ENCODE measurements at places on chromosomes 11 and 22.

GRCh38 chr11:19447150-19447566, 206.4 kb upstream of the E2F8 start:
- no peak for DNase-seq

DNA sequence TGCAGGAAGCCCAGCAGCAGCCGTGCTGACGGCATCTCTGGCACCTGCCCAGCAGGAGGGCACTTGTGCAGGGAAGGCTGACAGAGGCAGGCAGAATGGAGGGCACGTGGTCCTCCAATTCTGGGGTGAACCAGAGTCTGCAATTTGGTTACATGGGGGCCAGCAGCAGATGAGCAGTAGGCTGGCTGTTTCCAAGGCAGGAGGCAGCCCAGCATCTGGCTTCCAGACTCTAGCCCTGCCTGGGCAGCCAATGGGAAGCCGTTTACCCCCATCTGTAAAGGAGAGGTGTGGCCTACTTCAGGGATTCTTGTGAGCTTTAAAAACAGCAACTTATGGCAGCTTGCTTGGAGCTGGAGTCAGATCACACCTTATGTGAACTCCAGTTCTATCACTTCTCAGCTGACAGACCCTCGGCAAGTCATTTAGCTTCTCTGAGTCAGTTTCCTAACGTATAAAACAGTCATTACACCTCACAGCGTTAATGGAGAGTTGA, 27.9 kb upstream of the RASL10A start:
- DNase-seq, result no peak

GRCh38 chr11:106217456-106217855, 140.0 kb downstream of the AASDHPPT start:
- no peak for DNase-seq

DNA sequence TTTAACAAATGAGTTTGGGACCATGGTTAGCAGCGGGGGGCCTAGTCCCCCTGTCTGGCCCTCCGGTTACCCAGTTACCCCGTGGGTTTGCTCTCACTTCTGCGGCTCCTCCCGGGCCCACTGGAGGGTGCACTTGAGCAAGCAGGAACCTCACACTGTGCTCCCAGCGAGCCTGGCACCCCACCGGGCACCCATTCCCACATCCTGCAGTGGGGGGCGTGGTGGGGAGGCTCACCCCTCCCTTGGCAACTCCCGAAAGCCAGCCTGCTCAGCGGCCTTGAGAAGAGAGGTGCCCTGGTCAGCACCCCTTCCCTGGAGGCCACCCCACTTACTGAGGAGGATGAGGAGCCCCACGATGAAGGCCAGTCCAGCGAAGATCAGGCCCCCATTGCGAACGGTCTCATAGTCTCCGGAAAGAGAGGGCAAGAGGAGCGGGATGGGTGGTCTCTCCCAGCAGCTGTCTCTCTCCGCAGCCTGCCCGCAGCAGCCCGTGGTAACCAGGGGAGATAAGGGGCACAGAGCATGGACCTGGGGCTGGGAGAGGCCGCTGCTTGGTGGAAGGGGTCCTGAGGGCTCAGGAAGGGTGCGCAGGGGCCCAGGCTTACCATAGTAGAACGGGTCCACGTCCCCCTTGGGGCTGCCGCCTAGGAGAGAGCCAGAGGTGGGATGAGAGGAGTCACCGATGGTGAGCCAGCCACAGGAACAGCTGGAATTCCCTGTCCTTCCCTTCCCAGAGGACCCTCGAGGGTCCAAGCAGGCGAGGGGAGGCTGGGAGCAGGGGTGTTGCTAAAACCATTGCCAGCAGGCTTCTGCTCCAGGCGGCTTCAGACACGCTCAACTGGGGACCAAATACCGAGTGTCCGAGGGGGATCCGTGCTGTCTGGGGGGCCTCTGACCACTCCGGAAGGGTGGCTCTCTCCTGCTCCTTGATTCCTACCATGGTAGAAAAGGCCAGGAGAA, 2.2 kb downstream of the FXYD2 start:
- no peak for DNase-seq

DNA sequence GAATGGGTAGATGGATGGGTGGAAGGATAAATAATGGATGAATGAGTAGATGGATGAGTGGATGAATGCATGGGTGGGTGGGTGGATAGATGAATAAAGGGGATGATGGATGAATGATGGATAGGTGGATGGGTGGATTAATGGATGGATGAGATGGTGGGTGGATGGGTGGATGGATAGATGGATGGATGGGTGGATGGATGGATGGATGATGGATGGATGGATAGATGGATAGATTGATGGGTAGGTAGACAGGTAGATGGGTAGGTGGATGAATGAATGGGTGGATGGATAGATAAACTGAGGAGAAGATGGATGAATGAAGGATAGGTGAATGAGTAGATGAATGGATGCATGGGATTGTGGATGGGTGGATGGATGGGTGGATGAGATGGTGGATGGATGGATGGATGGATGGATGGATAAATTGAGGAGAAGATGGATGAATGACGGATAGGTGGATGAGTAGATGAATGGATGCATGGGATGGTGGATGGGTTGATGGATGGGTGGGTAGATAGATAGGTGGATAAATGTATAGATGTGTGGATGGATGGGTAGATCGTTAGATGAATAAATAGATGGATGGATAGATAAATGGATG, 331.3 kb downstream of the MN1 start:
- DNase-seq, result no peak

DNA sequence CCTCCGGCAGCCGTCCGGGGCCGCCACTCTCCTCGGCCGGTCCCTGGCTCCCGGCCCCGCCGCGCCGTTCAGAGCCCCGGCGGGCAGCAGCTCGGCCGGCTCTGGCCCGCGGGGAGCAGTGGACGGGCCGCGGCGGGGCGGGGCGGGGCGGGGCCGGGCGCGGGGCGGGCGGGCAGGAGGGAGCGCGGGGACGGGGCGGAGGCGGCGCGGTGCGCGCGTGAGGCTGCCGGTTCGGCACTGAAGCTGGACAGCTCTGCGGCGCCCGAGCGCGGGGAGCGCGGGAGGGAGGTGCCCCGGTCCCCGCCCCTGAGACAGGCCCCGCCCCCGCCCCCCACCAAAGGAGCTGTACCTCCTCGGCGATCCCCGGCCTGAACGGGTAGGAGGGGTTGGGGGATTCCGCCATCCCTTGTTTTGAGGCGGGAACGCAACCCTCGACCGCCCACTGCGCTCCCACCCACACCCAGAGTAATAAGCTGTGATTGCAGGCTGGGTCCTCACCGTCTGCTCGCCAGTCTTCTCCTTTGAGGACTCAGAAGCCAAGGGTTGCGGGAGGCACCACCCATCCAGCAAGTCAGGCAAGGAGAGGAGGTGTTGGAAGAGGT, at the start of gene DRD2:
Gene DRD2, minus strand, starts transcription at position 239 of the 602 bp plus-strand sequence. CDS start 50,747 bp downstream, outside the sequence.
- no peak for DNase-seq

All from erythroblast (primary cell).